SW 1271 (cell line): ENCODE measurements at places on chromosomes 2 and 18.

- no peak for DNase-seq
Observed at GRCh38 chr18:67540559-67540958, 24.0 kb upstream of the DSEL start.

DNA sequence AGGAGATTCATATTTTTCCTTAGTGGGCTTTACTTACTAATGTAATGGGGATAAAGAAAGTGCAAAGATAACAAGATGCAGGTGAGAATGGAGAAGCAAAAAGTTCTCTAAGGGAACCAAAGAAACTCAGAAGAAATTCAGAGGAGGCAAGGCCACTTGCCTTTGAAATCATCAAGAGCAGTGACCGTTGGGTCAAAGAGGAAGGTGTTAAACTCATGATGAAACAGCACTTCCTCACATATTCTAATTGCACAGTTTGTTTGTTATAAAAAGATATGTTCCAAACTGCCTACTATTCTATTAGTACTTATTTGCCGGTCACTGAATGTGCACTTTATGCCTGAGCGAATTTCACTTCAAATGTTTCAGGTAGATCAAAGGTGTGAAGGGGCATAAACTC, 975.1 kb downstream of the BCL11A start:
- DNase-seq = no peak

- no peak for DNase-seq
Observed at GRCh38 chr18:6557057-6557769, 142.5 kb upstream of the L3MBTL4 start.

DNA sequence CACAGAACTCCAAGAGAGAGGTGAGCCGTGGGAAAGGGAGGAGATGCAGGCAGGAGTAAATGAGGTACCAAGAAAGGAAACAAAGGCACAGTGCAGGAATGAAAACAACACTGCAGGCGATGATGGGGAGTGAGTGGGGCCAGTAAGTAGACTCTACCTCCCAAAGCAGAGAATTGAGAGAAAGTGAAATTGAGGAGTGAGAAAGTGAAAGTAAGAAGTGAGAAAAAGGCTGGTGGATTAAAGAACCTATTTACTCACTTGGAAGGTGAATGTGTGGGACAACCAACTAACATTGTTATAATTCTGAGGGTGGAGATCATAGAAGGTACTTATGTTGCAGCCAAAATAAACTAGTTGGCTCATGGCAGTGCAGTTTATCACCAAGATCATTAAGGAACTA, 193.1 kb upstream of the TMEM200C start:
- no peak for DNase-seq

- DNase-seq = peak; percentile 23
Observed at GRCh38 chr2:68193787-68194372, 36.2 kb downstream of the PNO1 start.

GRCh38 chr2:62150597-62151305, 45.2 kb upstream of the B3GNT2 start:
- no peak for DNase-seq

GRCh38 chr2:207766697-207767460, 2.8 kb downstream of the FZD5 start:
- no peak for DNase-seq

GRCh38 chr18:49521216-49521835, 34.3 kb upstream of the C18orf32 start:
- no peak for DNase-seq

- DNase-seq = peak; percentile 85
Observed at GRCh38 chr18:70384181-70384790, 95.4 kb downstream of the SOCS6 start.

DNA sequence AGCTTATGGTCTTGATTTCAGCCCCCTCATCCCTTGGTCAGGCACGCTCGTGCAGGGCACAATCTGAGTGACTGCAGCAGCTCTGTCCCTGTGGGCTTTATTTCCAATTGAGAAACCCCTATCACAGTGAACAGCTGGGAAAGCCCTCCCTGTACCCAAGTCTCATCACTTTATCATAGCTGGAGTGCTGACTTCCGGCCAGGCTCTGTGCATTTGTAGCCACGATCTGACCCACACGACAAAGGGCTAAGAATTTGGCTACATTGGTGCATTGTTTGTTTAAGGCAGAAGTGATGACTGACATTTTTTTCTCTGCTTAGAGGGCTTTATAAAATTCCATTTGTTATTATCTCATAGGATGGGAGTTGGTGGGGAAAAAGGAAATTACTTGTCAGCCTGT, 184.4 kb downstream of the KCNS3 start:
- no peak for DNase-seq

DNA sequence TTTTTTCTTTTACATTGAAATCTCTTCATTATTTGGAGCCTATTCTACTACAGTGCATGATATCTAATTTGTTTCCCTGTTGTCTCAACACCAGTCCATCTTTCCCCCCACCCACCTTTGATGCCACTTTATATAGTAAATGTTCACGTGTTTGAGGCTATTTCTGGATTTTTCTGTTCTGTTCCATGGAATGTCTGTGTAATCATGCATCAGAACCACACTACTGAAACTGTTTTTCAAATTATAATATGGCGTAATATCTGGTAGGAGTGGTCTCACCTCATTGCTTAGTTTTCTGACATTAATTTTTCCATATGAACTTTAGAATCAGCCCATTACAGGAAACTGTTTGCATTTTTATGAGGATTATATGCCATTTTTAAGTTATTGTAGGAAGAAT, 19.1 kb upstream of the NARS1 start:
- DNase-seq = no peak

DNA sequence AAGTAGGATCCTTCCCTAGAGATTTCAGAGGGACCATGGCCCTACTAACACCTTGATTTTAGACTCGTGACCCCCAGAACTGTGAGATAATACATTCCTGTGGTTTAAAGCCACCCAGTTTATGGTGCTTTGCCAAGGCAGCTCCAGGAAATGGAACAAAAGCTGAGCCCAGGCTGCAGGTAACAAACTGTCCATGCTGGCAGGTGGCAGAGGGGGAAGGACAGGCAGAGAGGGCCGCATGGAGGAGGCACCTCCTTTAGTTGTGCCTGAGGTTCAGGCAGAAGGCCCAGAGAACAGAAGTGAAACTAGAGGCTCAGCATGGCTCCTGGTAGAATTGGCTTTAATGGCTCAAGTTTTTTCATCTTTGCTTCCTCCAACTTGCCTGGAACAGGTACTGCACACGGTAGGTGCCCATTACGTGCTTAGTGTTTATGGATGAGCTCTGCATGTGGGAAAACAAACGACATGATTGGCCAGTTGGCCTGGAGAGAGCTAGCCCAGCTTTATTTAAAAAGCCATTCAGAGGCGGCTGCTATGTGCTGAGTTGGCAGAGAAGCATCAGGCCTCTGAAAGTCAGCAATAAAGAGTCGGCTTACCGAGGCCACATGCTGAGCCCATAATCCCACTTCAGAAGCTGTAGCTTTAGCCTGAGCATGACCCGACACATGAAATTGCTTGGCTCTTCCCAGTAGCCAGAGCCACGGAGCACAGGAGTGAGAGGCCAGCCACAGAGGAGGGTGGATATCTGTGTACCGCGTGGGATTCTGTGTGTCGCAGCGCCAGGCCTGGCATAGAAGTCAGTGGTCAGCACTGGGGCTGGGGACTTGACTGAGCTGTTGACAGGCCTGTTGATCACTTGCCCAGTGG, 36.5 kb downstream of the HS1BP3 start:
- no peak for DNase-seq

GRCh38 chr2:19574778-19575260, 216.4 kb upstream of the OSR1 start:
- no peak for DNase-seq

DNA sequence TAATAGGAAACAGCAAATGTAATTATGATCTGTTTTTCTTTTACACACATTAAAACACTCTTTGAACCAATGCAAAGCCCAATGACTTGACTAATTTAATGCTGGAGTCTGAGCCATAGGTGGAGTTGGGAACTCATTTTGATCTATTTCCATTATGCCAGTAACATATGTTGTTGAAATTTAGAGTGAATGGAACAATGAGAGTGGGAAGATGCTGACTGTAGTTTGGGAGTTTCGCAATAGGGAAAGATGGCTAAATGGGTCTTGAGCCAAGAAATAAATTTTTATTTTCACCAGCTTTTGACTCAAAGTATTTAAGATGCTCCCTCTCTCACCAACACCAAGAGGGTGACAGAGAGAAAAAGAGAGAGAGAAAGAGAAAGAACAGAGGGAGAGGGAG, 246.7 kb downstream of the DLGAP1 start:
- no peak for DNase-seq

DNA sequence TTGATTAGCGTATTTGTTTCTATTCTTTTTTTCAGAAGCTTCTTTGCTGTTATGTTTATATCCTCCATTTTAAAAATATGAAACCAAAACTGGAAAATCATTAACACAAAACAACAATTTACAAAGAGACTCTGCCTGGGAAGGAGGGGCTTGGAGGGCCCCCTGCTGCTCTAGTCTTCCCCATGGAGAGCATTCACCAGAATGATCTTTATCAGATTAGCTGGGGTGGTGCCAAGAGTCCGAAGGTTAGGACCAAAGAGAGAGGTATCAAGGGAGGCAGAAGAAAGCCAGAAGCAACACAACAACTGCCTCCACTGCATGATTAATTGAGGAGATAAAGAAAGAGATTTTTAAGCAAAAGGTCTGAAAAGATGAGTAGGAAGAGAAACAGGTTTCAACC, 218.6 kb downstream of the IRS1 start:
- DNase-seq = no peak

DNA sequence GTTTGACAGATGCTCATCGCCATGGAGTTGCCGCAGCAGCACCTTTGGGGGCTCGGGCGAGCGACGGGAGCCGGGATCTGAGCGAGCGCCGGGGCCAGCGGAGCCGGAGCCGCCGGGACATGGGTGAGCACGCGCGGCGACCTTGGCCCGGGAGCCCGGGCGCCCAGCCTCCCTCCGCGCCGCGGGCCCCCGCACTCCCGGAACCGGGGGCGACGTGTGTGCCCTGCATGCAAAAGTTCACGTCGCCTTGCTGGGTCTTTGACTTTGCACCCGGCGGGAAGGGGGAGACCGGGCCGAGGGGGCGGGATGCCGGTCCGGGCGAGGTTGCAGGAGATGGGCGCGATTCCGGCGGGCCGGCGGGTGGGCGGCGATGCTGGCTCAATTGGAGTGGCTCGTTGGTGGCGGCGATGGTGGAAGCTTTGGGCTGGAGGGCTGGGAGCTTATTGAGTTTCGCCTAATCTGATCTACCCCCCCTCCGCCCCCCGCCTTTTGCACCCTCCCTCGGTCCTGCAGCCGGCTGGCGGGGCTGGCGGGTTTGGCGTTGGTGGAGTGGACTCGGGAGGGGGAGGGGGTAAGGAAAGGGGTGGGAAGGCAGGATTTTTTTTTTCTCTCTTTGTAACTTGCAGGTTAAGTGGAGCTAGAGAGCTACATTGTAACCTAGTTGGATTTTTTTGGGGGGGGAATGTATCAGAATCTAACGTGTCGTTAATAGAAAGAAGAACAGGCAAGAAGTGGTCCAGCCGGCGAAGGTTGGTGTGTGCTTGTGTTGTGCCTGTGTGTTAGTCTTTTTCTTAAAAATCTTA, at the start of gene SETBP1:
SETBP1 (plus strand) TSS at position 616 of the 803 bp plus-strand sequence. CDS start 20,459 bp downstream, outside the sequence.
- DNase-seq = no peak

DNA sequence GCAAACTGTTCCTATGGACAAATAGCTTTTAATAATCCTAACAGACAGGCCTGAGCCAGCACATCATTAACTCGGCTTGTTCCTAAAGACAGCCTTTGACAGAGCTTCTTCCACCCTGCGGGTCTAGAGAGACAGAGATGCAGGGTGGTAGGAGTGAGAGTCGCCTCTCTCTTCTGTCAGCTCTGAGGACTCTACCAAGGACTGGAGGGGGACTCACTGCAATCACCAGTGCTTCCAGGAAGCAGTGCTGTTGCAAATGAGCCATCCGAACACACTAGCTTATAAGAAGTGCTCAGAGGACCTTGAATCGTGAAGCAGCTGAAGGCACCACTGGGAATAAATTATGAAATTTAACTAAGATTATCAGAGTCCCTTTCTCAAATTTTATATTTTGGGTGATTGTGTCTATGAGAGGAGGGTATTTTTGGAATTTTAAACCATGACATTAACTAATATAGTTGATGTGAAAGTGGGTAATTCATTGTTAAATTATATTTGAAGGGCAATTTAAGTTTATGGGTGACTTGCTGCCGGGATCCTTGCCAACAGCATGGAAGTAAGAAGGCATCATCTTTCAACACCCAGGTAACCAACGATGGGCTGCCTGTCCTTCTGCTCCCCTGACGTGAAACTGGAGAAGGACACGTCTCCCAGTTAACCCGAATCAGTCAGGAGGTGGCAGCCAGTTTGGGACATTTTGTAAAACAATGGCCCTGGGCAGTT, 43.6 kb upstream of the PXDN start:
- DNase-seq = no peak

- DNase-seq = no peak
Observed at GRCh38 chr2:55357927-55358326, 61.7 kb downstream of the CCDC88A start.

- DNase-seq = no peak
Observed at GRCh38 chr2:163655667-163656066, 80.1 kb downstream of the FIGN start.

DNA sequence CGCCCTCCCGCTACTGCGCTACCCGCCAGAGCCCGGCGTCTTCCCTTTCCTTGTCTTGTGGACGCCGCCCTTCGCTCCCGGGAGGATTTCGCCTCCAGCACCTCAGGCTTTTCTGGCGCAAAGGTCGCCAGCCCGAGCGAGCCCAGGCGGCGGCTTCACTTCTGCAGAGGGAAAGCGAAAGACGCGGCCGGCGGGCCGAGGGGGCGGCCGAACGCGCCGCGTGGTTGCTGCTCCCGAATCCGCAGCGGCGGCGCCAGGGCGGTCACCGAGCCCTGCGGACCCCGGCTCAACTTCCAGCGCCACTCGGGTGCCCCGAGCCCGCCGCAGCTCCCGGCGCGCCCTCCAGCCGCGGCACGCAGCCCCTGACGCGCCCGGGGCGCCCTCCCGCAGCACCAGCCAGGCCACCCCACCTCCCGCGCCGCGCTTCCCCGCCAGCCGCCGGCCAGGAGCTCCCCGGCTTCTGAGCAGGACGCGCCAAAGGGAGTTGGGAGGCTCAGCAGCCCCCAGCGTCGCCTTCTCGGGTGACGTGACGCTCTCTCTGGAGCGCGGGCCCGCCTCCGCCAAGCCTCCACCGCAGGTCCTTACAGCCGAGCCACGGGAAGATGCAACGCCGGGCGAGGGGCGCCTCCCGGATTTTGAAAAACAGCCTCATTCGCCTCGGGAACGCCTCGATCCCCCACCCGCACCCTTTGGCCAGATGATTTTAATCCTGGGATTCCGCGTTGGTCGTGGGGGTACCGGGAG, 84.9 kb upstream of the EPB41L3 start:
- no peak for DNase-seq

GRCh38 chr2:136005462-136006196, 20.2 kb upstream of the DARS1 start:
- no peak for DNase-seq

GRCh38 chr2:42809819-42810120, 17.4 kb upstream of the HAAO start:
- peak; percentile 77 for DNase-seq

GRCh38 chr2:162210385-162210784, 32.9 kb downstream of the FAP start:
- DNase-seq = no peak
